Aorta (tissue), 5 donors: ENCODE measurements at places on chromosomes 7 and 10. TPM values are rescaled to one million over a fixed set of nuclear protein-coding genes. Genes with fewer than 3 reads are reported as not detected.

DNA sequence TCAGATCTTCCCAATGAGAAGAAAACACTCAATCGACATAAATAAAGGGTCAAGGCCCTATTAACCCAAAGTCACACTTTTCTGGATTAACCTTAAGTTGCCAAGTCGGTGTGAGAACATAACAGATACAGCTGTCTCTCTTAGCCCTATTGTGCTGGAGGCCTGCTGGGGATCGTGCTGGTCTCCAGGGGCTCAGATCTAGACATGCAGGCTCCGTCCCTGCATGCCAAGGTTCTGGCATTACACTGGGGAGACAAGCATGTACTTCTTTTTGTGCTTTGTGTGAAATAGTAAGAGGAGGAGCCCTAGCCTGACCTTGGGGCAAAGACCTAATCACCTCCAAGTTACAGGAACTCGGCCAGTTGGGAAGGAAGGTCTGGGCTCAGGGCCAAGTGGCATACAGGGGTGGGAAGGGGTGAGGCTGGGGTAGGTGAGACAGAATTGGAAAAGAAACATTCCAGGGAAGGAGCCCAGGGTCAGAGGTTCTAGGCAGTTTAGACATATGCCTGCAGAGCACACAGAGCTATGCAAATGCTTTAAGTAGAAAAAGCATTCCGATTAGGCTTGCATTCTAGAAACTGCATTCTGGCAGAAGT is 216.4 kb downstream of the HECW1 start:
- no peaks in the 10 kb centered on the region for H3K4me1 ChIP-seq
- DNase-seq, result no peak
- H3K4me3 ChIP-seq, result no peak overlapping the region
- H3K36me3 ChIP-seq, result no peaks in the 10 kb centered on the region

DNA sequence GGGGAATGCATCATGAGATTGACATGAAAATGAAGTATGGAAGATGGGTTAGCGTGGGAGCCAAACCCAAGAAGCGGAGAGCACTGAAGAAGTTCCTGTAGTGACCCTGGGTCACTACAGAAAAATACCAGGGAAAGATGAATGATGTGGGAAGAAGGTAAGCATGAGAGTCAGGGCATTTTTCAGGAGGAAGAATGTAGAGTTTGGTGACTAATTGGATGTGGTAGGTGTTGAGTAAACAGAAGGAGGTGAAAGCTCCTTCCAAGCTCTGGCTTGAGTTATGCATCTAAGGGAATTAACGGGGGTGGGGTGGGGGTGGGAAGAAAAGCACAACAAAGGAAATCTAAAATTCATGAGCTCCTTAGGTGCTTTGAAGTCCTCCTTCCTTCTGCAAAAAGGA is 238.1 kb upstream of the AOAH start:
- no peaks in the 10 kb centered on the region for H3K27me3 ChIP-seq
- H3K27ac ChIP-seq, result no peak overlapping the region
- no peak overlapping the region for H3K4me3 ChIP-seq
- DNase-seq, result no peak
- no peaks in the 10 kb centered on the region for H3K4me1 ChIP-seq

Gene ANKRD7
- 0.65 TPM for total RNA-seq

- DNase-seq, result no peak
- H3K27ac ChIP-seq, result no peak overlapping the region
These were observed 446.0 kb upstream of the PODXL start for GRCh38 chr7:132002343-132002968.

DNA sequence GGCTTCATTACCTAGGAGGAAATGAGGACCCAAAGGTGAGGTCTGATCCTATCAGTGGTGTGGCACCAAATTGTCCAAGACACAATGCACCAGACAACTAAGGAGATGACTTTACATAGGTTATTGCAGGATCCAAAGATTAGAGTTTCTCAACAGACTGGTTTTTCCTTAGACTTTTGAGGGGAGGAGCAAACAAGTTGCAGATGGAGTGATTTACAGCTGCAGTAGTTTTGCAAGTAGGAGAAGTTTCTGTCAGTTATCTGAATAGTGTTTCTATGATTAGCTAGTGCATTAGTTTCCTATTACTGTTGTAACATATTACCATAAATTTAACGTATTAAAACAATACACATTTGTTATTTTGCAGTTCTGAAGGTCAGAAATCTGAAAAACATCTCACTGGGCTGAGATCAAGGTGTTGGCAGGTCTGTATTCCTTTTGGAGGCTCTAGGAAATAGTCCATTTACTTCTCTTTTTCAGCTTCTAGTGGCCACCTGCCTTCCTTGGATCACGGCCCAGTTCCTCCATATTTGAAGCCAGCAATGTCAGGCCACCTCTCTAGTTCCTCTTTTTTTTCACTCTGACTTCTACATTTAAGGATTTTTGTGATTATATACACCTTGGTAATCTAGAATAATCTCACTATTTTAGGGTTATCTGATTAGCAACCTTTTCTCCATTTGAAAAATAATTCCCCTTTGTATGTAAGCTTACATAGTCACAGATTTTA is 994.9 kb downstream of the REEP3 start:
- H3K27ac ChIP-seq, result no peak overlapping the region
- H3K4me1 ChIP-seq, result no peaks in the 10 kb centered on the region
- H3K27me3 ChIP-seq, result no peaks in the 10 kb centered on the region
- DNase-seq, result no peak
- no peaks in the 10 kb centered on the region for H3K36me3 ChIP-seq
- no peak overlapping the region for H3K4me3 ChIP-seq

DNA sequence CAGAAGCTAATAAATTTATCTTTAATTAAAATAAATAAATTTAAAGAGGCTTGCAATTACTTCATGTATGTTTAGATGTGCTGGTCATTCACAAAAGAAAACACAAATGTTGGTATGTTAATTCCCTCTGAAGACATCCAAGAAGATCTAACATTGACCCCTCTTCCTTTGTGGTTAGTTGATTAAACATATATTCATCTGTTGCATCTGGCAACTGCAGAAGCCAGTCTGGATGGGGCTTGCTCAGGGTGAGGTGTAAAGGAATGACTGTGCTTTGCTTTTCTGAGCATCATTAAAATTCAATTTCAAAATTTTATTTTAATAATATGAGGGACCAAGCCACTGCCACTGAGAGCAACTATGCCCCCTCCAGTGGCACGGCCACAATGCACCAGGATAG is 36.4 kb upstream of the FERD3L start:
- H3K27ac ChIP-seq, result no peak overlapping the region
- no peaks in the 10 kb centered on the region for H3K27me3 ChIP-seq
- DNase-seq, result no peak
- no peaks in the 10 kb centered on the region for H3K4me1 ChIP-seq

Gene UBE2D1
- total RNA-seq, result 17.8 TPM

- H3K27ac ChIP-seq, result no peak overlapping the region
- no peak overlapping the region for H3K4me3 ChIP-seq
- no peaks in the 10 kb centered on the region for H3K27me3 ChIP-seq
- H3K4me1 ChIP-seq, result no peaks in the 10 kb centered on the region
These were observed 154.2 kb upstream of the KCTD7 start for GRCh38 chr7:66474441-66474840.

DNA sequence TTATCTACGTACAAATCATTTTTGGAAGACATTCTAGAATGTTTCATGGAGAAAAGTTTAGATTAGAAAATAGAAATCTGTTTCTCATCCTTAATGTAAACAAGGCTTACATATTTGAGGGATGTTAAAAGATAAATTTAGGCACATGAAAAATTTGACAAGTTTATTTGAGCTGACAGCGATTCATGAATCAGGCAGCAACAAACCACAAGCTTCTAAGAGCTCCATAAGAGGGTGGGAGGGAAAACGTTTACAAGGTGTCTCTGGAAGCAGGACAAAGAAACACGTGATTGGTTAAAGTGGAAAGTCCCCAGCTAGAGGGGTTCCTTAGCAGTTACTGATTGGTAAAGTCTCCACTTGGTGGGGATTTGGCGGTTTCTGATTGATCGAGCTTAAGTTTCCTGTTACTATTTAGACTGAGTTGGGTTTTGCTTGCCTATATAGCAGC is 228.9 kb upstream of the PITRM1 start:
- no peak for DNase-seq
- no peaks in the 10 kb centered on the region for H3K36me3 ChIP-seq
- no peaks in the 10 kb centered on the region for H3K27me3 ChIP-seq
- no peak overlapping the region for H3K27ac ChIP-seq

Gene PAPOLB
- 0.54 TPM for total RNA-seq

Gene PRPS1L1
- not detected for total RNA-seq

GRCh38 chr7:27921081-27921836 is 181.3 kb downstream of the TAX1BP1 start:
- DNase-seq, result no peak
- no peaks in the 10 kb centered on the region for H3K36me3 ChIP-seq
- no peak overlapping the region for H3K27ac ChIP-seq

Gene ZP3
- 2.0 TPM for total RNA-seq

Gene CHST15
- 39.9 TPM for total RNA-seq

- no peak overlapping the region for H3K27ac ChIP-seq
- H3K27me3 ChIP-seq, result no peaks in the 10 kb centered on the region
- no peaks in the 10 kb centered on the region for H3K36me3 ChIP-seq
- H3K4me1 ChIP-seq, result no peaks in the 10 kb centered on the region
- peak; percentile 14 for DNase-seq
These were observed 16.5 kb downstream of the KNDC1 start for GRCh38 chr10:133176546-133176945.

Gene KAZALD1
- 17.6 TPM for total RNA-seq

Gene NRG3
- total RNA-seq, result 0.87 TPM

- no peak overlapping the region for H3K4me3 ChIP-seq
- H3K27me3 ChIP-seq, result no peaks in the 10 kb centered on the region
- no peaks in the 10 kb centered on the region for H3K4me1 ChIP-seq
- peak; percentile 58 for DNase-seq
- H3K27ac ChIP-seq, result no peak overlapping the region
These were observed 72.8 kb downstream of the CCNY start for GRCh38 chr10:35409094-35409582.
